ENCODE measurements at places on chromosomes 3 and 15. TPM values are rescaled to one million over a fixed set of nuclear protein-coding genes. Genes with fewer than 3 reads are reported as not detected.

The FBXO40 gene
- not detected for total RNA-seq

The ZBED2 gene
- total RNA-seq: 0.16 TPM

The CCR2 gene
- not detected for total RNA-seq

The KATNBL1 gene
- total RNA-seq: 38.8 TPM

DNA sequence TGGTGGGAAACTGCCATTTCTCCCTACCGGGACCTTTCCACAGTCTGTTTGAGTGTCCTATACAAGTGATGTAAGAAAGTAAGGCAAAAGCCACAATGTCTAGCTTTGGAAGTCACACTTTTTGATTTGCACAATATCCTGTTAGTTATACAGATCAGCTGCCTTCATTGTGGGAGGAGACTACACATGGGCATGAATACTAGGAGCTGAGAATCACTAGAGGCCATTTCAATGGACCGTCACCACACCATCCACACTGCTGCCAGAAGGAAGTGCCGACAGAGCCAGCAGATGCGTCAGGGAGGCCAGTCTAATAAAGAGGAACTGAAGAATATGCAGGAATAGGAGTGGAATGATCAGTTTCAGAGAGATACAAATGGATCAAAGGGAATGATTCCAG is 65.8 kb downstream of the SCN11A start:
- H3K4me1 ChIP-seq: no peaks in the 10 kb centered on the region
- no peak for DNase-seq
- H3K27me3 ChIP-seq: peaks cover 12% of the 10 kb centered on the region
- no peak overlapping the region for H3K4me3 ChIP-seq
- H3K27ac ChIP-seq: no peak overlapping the region

DNA sequence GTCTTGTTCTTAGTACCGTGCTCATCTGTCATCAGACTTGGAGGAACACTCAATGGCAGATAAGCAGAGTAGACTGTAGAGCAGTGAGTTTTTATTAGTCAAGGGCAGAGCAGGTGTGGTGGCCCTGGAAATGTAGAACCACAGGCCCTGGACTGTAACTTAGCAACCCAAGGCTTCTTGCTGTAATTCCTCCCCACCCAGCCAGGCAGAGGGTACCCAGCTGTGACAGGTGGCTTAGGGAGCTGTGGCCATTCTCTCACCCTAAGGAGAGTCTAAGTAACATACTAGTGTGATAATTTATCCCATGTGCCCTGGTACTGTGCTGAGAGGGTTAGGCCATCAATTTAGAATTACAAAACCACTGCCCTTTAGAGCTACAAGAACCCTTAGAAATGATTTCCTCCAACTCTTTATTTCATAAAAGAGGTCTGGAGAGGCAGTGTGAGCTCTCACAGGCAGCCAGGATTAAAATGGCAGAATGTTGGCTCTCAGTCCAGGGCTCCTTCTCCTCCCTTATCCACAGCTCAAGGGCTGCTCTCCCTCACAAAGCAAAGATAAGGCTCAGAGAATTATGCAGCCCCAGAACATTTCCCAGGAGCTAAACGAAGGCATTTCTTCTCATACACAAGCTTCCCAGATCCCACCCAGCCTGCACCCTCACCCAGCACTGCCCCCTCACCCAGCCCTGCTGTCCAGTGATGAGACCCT is 3.0 kb downstream of the POMGNT2 start:
- no peaks in the 10 kb centered on the region for H3K27me3 ChIP-seq
- no peak for DNase-seq
- H3K27ac ChIP-seq: no peak overlapping the region
- peaks cover 48% of the 10 kb centered on the region for H3K4me1 ChIP-seq
- H3K4me3 ChIP-seq: no peak overlapping the region
- H3K36me3 ChIP-seq: no peaks in the 10 kb centered on the region

DNA sequence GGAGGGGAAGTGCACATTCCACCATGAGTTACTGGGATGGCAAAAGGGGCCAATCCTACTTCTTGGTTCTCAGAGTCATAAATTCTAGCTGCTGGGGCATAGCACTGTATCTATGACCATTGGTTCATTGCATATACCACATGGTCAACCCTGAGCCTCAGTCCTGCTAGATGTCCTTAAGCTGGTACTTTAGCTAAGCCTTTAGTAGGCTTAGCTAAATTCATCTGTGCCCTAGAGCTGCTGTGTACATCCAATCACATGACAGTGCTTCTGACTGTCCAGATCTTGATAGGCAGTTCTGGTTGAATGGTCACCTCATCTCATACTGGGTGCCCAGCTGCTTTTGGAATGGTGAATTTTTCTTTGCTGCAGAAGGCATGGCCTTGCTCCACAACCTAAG is 8.2 kb downstream of the NDUFB4 start:
- H3K36me3 ChIP-seq: peaks cover 9% of the 10 kb centered on the region
- peaks cover 5% of the 10 kb centered on the region for H3K4me1 ChIP-seq
- no peak for DNase-seq
- H3K27me3 ChIP-seq: no peaks in the 10 kb centered on the region
- H3K27ac ChIP-seq: no peak overlapping the region
- no peak overlapping the region for H3K4me3 ChIP-seq

GRCh38 chr3:37075955-37076354 is 82.6 kb downstream of the MLH1 start:
- H3K36me3 ChIP-seq: peaks cover 3% of the 10 kb centered on the region
- no peak overlapping the region for H3K27ac ChIP-seq
- H3K27me3 ChIP-seq: no peaks in the 10 kb centered on the region
- no peaks in the 10 kb centered on the region for H3K4me1 ChIP-seq
- no peak for DNase-seq
- no peak overlapping the region for H3K4me3 ChIP-seq
